Upper lobe of right lung (tissue), 1 donor: ENCODE measurements at places on chromosomes 1 and 21.

DNA sequence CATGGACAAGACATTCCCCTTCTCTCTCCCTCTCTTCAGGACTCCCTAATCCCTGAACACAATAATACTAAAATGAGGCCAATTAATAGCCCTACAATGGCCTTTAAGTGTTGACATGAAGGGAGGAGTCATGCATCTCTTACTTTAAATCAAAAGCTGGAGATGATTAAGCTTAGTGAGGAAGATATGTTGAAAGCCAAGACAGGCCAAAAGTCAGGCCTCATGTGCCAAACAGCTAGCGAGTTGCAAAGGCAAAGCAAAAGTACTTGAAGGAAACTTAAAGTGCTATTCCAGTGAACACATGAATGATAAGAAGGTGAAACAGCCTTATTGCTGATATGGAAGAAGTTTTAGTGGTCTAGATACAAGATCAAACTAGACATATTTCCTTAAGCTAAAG, 49.5 kb upstream of the CD46 start:
- H3K4me3 ChIP-seq: no peak overlapping the region
- no peak overlapping the region for H3K27ac ChIP-seq
- DNase-seq: no peak
- H3K4me1 ChIP-seq: no peaks in the 10 kb centered on the region
- no peaks in the 10 kb centered on the region for H3K27me3 ChIP-seq

DNA sequence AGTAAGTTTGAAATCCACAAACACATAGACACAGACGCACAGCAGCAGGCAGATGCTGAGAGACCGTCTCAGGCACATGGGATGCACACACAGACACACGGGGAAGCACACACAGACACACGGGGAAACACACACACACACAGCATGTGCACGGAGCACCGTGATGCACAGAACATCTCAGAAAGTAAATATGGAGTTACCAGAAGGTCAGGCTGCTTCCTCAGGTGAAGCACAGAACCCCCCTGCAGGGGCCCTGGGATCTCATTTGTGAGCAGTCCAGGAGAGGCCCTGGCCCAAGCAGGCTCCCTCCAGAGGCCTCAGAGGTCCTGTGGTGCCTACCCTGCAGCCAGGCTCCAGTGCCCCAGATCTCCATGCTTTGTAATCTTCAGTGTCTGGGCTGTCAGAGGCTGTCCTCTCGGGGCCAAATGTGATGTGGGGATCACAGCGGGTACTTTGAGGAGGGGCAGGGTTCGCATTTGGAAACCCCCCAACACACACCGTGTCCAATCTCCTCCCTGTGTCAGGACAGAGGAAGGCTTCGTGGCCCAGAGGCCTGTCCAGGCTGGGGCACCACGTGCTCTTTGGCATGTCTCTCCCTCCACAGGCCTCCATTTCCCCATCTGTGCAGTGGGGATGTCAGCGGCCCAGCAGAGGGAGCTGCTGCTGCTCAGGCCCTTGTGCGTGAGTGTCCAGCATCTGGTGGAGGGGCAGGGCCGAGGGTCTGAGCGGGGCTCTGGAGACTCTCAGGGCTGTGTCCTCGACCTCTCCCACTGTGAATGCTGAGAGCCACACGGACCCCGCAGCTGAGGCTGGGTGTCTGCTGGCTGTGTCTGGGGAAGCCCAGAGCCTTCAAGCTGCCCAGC, 23.0 kb upstream of the PRSS38 start:
- H3K27ac ChIP-seq: no peak overlapping the region
- DNase-seq: no peak
- peaks cover 3% of the 10 kb centered on the region for H3K4me1 ChIP-seq
- H3K27me3 ChIP-seq: no peaks in the 10 kb centered on the region

DNA sequence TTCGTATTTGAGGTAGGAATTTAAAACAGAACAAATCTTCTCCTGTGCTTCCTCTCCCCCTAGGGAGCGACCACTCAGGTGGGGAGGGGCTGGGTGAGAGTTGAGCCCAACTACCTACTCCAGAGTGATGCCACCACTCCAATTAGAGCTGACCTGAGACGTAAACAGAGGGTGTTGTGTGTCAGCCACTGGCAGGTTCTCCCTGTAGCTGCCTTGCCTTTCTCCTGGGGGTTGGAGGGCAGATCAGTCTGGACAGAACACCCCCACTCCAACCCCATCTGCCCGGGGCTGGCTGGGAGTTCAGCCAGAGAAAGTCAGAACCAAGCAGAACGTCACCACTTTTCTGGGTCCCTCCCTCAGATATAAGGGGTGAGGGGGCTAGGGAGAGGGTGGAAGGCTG, 2.0 kb downstream of the HPDL start:
- H3K27ac ChIP-seq: no peak overlapping the region
- no peaks in the 10 kb centered on the region for H3K27me3 ChIP-seq
- no peak for DNase-seq
- peaks cover 19% of the 10 kb centered on the region for H3K4me1 ChIP-seq

DNA sequence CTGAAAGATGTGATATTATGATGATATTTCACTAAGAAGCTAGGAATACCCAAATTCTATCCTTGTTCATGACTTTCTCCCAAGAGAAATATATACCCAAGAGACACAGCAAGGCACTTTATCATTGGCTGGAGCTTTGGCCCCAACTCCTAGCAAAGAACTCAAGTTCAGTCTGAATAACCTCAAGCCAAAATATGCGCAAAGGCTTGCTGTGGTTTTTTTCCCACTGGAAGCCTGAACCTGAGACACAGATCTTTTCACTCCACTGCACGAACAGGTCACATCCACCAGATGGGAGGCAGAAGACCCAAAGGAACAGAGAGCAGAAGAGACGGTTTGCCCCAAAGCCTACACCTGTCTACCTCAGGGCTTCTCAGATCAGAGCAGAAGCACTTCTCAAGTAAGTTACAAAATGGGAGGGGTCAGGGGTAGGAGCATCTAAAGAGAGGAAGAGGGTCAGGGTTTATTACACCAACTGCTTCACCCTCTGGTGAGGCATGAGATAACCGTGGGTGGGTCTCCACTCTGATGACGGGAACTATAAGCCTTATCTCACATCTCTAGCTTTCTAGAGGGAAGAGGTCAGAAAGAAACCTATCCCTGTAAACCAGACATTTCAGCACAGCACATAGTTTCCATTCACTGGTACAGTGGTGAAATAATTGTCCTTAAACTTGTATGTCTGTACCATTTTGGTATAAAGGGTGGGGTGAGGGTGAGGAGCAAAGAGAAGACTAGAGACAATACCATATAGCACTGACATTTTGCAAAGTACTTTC, 17.1 kb upstream of the CDC42BPA start:
- DNase-seq: no peak
- no peaks in the 10 kb centered on the region for H3K4me1 ChIP-seq
- H3K4me3 ChIP-seq: no peak overlapping the region
- H3K27ac ChIP-seq: no peak overlapping the region
- no peaks in the 10 kb centered on the region for H3K36me3 ChIP-seq

- H3K36me3 ChIP-seq: no peaks in the 10 kb centered on the region
- H3K27ac ChIP-seq: peak overlapping the region; percentile 71
- no peak for DNase-seq
- H3K27me3 ChIP-seq: no peaks in the 10 kb centered on the region
- peaks cover 51% of the 10 kb centered on the region for H3K4me1 ChIP-seq
These were observed 5.3 kb upstream of the TXNIP start for GRCh38 chr1:146001709-146002108.

- DNase-seq: no peak
- H3K4me1 ChIP-seq: no peaks in the 10 kb centered on the region
- no peak overlapping the region for H3K27ac ChIP-seq
These were observed 334.2 kb upstream of the CAMK1G start for GRCh38 chr1:209249280-209249670.

DNA sequence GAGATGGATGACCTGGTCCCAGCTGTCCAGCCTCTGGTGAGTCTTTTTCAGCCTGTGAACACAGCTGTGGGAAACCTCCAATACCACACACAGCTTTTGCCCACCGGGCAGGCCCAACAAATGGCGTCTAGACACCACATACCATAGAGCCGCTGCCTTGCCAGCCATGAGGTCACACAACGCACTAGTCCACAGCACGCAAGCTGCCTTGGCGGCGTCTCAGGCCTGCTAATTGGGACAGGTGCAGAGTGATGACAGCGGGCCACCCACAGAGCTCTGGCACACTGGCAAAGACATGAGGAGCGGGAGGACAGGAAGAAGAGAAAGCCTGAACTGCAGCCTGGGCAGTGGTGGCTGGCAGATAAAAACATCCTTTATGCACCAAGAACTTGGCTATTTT, 125.5 kb downstream of the ADAMTS1 start:
- no peak for DNase-seq
- no peak overlapping the region for H3K27ac ChIP-seq
- no peaks in the 10 kb centered on the region for H3K36me3 ChIP-seq
- no peak overlapping the region for H3K4me3 ChIP-seq
- H3K4me1 ChIP-seq: no peaks in the 10 kb centered on the region
- H3K27me3 ChIP-seq: no peaks in the 10 kb centered on the region

DNA sequence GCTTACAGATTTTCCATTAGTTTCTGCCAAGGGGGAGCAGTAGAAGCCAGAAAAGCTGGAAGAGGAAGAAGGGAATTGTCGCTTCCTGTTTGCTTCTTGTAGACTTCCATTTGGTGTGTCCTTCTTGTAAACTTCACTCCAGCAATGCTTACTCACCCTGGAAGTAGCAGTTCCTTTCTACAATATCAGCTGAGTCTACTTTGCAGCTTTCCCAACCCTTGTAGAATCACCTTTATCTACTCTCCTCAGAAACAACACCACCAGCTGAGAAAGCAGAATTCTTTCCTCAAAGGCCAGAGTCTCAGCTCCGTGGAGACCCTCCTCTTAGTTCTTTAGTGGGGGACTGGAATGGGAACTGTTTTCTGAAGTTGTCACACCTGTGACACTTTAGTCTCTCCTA, 1136.7 kb upstream of the TMPRSS15 start:
- H3K4me3 ChIP-seq: no peak overlapping the region
- DNase-seq: no peak

DNA sequence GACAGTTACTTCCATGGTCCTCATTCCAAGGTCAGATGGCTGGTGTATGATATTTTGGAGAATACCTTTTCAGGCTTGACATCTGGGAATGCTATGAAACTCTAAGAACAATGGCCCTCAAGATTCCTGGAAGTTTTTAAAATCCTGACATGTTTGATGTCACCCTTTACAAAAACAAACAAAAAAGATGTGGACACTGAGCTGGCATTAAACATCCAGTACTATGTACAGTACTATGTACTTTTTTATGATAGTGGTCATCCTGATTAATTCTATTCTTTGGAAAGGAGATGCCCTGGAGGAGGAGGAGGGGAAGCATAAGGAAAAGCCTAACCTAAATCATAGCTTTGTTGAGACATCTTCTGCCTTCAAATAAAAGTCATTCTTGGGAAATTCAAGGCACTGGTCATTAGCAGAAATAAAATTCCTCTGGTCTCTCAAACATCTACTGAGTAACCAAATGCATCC, 235.4 kb downstream of the HMCN1 start:
- no peak for DNase-seq
- no peaks in the 10 kb centered on the region for H3K27me3 ChIP-seq
- H3K4me1 ChIP-seq: no peaks in the 10 kb centered on the region
- no peak overlapping the region for H3K27ac ChIP-seq

DNA sequence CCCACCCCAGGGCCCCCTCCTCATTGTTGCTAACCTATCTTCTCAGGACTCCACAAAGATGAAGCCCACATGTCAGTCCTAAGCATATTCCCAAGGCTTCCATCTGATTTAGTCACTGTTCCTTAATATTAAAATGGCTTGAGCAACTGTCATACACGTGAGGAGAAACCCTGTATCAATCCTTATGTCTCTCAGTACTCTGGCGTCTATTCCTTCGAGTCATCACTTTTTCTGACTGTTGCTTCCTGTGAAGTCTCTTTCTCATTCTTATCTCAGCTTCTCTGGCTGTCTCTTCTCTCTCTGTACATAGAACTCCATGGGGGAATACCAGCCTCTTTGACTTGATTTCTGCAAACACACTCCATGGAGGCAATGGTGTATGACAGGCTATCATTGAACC, 98.4 kb downstream of the C4BPA start:
- H3K27me3 ChIP-seq: no peaks in the 10 kb centered on the region
- no peak for DNase-seq
- no peaks in the 10 kb centered on the region for H3K4me1 ChIP-seq

DNA sequence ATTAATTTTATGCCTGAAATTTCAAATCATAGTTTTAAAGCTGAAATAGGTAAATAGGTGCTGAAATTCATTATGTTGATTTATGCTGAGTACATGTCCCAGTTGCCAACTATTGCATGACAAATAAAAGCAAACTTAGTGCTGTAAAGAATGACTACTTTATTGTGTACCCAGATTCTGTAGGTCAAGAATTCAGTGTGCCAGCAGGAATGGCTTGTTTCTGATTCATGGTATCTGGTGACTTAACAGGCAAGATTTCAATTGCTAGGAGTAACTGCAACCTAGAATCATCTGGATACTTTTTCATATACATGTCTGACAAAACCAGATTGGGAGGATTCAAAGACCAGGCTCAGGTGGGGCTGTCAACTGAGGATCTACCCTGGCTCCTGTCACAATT, 678.4 kb upstream of the ADAMTS5 start:
- no peaks in the 10 kb centered on the region for H3K36me3 ChIP-seq
- DNase-seq: no peak
- H3K4me1 ChIP-seq: no peaks in the 10 kb centered on the region
- no peak overlapping the region for H3K27ac ChIP-seq
- no peak overlapping the region for H3K4me3 ChIP-seq

- H3K4me3 ChIP-seq: no peak overlapping the region
- DNase-seq: no peak
- peaks cover 13% of the 10 kb centered on the region for H3K4me1 ChIP-seq
- no peaks in the 10 kb centered on the region for H3K36me3 ChIP-seq
These were observed 117.5 kb downstream of the TOMM20 start for GRCh38 chr1:235011064-235011598.

DNA sequence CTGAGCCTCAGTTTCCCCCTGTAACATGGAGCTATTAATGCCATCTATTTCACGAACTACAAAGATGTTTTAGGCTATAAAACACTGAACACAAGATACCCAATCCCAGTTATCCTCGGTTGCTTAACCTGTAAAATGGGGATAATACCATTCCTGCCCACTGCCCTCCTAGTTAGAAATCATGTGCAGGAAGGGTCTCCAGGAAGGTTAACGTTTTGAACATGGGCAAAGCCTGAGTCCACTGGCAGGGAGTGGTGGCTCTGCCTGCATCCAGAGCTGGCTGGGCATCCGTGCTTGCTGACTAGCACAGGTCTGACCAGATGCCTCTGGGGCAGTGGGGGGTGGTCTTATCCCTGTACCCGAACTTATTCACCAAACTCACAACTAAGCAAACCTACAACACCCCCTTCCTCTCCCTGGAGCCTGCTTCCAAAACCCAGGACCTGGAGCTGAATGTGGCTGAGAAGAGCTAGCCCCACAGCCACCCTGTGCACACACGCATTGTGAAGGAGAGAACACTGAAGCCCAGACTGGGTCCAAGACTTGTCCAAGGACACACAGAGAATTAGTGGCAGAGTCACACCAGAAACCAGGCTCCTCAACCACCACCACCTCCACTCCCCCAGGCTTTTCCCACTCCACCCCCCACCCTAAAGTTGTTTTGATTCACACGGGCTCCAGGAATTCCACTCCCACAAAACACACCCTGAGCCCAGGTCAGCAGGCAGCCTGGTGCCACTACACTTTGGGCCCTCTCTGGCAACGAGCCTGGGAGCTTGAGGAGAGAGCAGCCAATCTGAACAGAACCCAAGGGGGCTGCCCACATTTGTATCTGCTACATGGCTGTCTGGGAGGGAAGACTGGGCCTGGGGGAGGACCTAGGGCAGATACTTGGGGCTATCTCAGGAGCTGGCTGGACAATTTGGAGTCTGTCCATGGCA, 1.6 kb downstream of the E2F2 start:
- no peaks in the 10 kb centered on the region for H3K36me3 ChIP-seq
- H3K4me3 ChIP-seq: peak overlapping the region; percentile 10
- no peak overlapping the region for H3K27ac ChIP-seq
- H3K27me3 ChIP-seq: no peaks in the 10 kb centered on the region
